ENCODE measurements at places on chromosomes 1 and 21.

DNA sequence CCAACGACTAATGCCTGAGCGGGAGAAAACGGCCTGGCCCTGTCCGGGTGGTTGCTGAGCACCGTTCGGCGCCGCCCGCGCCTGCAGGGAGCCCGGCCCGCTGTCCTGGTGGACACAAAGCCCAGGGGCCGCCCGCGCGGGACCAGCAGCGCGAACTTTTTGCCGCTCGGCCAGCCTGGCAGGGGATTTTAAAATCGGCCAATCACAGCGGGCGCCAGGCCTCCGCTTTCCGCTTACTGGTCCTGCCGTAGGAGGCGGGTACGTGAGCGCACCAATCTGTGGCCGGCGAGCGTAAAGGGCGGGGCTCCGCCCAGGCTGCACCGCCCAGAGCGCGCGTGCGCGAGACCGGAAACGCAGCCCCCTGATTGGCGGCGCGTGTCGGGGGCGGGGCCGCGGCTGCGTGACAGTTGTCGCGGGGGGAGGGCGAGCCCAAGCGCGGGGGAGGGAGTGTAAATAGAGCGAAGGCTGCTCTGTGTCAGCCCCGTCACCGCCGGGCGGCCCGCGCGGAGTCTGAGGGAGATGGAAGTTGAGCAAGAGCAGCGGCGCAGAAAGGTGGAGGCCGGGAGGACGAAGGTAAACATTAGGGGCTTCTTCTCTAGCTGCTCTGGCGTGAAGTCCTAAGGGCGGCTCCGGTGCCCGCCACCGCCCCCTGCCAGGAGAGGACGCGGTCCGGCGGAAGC, at the start of the genes C21orf58 and PCNT:
TSS of gene C21orf58 (minus strand) at position 161 of the 680 bp plus-strand sequence. CDS start 1,132 bp downstream, outside the sequence.
TSS of gene PCNT (plus strand) at position 447 of the 680 bp plus-strand sequence. CDS start at position 520, 73 bp downstream.
- ATAC-seq: peak; percentile 95

GRCh38 chr1:31218705-31219104, 21.0 kb downstream of the NKAIN1 start:
- no peak for ATAC-seq

DNA sequence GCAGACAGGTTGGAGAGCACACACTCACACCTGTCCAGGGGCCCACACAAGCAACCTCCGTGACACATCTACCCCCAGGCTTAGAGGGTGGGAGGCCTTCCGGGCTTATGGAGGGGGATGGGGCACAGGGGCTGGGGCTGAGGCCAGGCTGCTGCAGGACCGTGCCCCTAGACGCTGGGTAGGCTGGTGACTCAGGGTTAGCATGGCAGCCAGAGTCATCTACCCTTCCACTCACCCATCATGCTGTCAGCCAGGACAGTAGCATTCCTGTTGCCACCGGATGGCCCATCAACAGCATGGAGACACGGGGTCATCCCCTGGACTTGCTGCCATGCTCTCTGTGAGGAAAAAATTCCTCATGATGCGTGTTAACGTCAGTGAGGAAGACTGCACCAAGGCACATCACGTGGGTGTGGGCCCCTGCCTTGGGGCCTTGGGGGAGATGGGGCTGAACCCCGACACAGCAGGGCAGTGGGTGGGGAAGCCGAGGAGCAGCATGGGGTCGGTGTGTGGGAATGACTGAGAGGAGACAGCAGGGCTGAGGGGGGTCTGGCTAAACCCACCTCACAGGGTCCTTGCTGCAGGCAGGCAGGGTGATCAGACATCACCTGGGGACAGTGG, 52.8 kb downstream of the WNT9A start:
- ATAC-seq: no peak

GRCh38 chr1:91513706-91514105, 13.1 kb downstream of the CDC7 start:
- ATAC-seq: no peak

GRCh38 chr1:216758161-216758560, 34.9 kb upstream of the ESRRG start:
- ATAC-seq: no peak

GRCh38 chr1:20551945-20552727, at the start of gene FAM43B:
Gene FAM43B (plus strand): TSS chr1:20552573. CDS start chr1:20552974, 401 bp downstream.
- no peak for ATAC-seq

DNA sequence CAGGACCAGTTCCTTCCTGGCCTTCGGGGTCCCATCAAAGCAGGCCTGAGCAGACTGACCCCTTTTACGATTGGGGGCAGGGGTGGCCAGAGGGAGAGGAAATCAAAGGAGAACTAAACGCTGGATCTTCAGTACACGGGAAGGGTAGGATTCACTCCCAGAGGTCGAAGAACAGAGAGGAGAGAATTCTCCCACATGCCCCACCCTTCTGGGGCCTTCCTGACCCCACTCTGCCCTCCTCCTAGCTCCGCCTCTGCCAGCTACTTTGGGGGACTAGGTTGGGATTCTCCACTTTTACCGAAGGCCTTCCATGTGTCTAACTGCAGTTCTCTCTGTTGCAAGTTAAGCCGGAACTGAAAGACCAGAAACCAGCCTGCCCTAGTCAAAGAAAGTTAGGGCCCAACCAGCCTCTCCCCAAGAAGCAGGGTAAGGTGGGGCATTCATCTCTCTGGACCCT, 654 bp upstream of the ARHGEF2 start:
- ATAC-seq: no peak

- ATAC-seq: no peak
Measured at GRCh38 chr1:1536019-1536937, 4.1 kb downstream of the TMEM240 start.

- ATAC-seq: no peak
Measured at GRCh38 chr1:182549346-182549745, 39.7 kb downstream of the RNASEL start.

DNA sequence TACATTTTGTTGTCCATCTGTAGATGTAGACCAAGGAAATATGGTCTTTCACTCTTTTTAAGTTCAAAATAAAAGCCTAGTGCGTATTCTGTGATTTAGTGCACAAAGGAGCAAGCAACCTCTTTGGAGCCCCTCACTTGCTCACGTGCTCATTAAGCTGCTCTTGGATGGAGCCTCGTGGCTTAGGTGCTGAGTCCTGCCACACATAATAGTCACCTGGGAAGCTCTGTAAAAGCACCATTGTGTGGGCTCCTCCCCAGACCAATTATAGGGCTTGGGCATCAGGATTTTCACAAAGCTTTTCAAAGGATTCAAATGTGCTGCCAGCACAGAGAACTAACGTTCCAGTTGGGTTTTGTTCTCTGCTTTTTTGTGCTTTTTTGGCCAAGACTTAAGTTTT, 85.0 kb downstream of the PCP4 start:
- ATAC-seq: no peak

GRCh38 chr1:29645586-29645985, 409.3 kb downstream of the PTPRU start:
- ATAC-seq: no peak

GRCh38 chr1:86914998-86915736, 732 bp downstream of the HS2ST1 start:
- peak; percentile 25 for ATAC-seq

DNA sequence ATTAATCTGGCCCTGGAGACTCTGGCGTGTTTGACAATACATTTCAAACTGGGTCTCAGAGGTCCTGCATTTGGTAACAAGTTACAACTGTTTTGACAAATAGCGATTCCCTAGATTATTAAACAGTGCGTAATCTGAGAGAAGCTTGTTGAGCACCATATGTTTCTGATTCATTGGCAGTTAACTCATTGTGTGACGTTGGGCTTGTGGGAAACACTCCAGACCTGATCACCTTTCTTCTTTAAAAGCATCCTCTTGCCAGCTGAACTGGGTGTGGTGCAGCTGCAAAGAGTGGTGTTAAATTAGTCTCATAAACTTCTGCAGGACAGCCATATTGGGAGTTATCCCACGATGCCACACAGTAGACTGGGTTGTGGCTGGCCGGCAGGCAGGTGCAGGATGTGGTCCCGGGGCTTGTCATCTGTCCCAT, 82.7 kb downstream of the CDC7 start:
- ATAC-seq: no peak

- no peak for ATAC-seq
Measured at GRCh38 chr1:236492378-236492777, 31.4 kb upstream of the LGALS8 start.

- peak; percentile 93 for ATAC-seq
Measured at GRCh38 chr1:24946861-24947658, 17.0 kb upstream of the RUNX3 start.

DNA sequence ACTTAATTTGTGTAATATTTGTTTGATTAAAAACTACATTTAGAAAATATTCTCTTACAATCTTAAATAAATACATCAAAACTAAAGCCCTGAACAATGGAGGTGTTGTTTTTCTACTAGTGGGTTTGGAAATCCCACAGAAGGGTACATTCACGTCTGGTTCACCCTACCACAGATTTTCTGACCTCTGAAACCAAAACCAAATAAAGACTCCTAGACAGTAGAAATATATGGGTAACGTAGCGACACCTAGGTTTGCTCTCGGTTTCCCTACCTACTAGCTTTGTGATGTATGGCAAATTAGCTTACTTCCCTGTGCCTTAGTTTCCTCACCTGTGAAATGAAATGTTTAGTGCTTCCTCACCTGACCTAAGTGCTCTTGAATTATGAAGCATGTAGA, 312.6 kb downstream of the DPYD start:
- no peak for ATAC-seq

DNA sequence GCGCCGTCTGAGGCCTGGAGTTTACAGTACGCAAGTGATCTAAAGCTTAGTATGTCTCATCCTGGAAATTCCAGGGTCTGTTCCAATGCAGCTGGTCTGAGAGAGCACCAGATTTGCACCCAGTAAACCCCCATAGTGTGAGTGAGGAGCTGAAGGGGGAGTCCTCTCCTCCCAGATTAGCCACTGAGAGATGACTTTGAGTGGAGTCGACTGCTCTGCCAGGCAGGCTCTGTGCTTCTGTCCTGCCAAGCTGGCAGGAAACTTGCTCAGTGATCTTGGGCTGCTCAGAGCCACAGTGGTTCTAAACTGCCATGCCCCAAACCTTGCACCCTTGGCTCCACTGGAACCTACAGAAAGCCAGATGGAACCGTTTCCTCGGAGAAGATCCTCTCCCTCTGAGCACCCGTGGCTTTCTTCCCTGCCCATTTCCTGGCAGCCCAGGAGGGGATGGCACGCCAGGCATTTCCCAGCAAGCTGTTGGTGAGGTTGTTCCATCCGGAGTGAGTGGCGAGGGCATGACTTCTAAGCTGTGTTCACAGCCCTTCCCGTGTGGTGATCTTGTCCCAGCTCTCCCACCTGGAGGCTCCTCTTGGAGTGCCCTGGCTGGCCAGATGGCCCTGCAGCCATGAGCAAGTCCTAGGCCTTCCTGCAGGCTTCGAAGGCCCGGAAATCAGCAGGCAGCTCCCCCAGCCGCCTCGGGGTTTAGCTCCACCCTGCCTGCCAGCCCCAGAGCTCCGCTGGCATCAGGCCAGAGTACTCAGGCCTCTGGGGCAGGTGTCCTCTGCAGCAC, 125.9 kb upstream of the VAMP3 start:
- ATAC-seq: no peak

GRCh38 chr1:203777596-203777995, 12.6 kb downstream of the LAX1 start:
- no peak for ATAC-seq

DNA sequence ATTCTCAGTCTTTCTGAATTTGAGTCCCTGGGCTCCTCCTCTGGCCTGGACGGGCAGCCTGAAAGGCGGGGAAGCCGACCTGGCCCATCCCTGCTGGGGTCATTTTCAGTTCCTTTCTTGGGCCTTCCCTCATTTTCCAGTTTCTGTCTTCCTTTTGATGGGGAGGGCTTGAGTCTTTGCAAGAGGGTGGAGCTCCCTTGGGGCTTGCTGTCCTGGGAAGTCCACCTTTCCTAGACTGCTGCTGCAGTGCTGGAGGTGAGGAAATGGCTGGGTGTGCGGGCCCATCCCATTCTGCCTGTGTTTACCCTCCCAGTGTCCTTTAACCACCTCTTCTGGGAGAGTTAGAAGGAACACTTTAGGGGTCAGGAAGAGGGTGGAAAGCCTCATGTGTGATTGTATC, 40.4 kb upstream of the SYNC start:
- ATAC-seq: no peak

GRCh38 chr1:30518696-30519095, 204.7 kb downstream of the MATN1 start:
- no peak for ATAC-seq

- ATAC-seq: no peak
Measured at GRCh38 chr1:69271587-69272125, 296.1 kb upstream of the LRRC7 start.

DNA sequence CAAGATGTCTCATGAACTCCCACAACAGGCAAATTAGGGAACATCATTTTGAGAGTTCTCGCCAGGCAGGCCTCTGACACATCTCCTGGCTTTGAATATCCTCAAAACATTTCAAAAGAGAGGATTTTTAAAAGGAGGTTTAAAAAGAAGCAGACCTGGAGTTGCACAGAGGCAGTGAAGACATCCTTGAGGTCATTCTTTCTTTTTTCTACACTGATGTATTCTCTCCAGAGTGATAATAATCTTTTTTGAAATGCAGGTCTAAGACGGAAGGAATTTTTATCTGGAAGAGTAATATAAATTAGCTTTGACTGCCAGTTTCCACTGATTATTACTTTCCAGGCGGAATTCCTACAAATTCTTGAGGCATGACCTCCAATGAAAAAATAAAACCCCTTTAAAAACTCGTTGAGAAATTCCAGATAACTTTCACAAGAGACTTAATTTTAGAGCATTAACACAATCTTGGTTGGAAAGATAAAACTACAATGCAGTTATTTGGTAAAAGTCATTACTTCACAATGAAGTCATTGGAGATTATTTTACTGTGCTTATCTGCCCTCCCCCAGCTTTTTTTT, 125.0 kb downstream of the LYPLAL1 start:
- ATAC-seq: no peak

GRCh38 chr1:172323686-172324085, 96.8 kb upstream of the C1orf105 start:
- ATAC-seq: no peak

DNA sequence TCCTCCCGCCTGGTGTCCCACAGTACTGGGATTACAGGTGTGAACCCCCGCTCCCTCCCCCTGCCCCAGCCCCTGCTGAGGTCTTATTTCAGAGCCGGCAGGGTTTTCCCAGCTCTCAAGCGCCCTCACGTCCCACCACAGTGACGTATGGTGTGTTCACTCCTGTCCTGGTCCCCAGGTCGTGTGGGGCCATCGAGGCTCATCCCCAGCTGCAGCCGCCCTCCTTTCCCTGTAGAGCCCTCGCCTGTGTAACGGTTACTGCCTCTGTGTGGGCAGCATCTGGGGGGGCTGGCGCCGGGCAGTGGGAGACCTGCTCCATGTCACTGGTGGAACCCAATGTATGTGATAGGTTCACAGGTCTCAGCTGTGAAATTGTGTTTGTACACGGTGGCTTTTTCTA, 23.2 kb downstream of the SKI start:
- ATAC-seq: no peak
